ENCODE measurements at places on chromosomes 5 and 9. TPM values are rescaled to one million over a fixed set of nuclear protein-coding genes. Genes with fewer than 3 reads are reported as not detected.

GRCh38 chr9:137817236-137818200 is 60.1 kb upstream of the CACNA1B start:
- H3K36me3 ChIP-seq = no peaks in the 10 kb centered on the region
- no peak overlapping the region for H3K4me3 ChIP-seq
- no peaks in the 10 kb centered on the region for H3K4me1 ChIP-seq
- H3K27ac ChIP-seq = no peak overlapping the region

DNA sequence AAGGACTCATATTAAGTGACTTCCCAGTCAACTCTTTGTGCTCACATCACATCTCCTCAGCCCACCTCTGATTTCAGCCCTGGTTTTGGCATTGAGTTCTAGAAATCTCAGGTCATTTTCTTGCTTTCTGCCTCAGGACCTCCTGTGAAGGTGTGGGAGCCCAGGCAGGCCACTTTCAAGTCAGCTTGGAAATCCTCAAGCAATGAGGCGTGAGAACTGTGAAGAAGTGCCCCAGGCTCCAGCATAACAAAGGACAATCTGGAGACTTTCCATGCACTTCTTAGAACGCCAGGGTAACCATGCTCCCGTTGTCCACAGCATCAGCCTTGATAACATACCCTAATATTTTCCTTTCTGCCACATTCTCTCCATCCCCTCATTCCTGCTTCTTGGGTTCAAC is 131.2 kb upstream of the MAP3K1 start:
- no peak for DNase-seq
- no peak overlapping the region for H3K4me3 ChIP-seq
- no peaks in the 10 kb centered on the region for H3K36me3 ChIP-seq
- H3K27me3 ChIP-seq = no peaks in the 10 kb centered on the region
- H3K27ac ChIP-seq = no peak overlapping the region

GRCh38 chr5:149998281-149998680 is 2.2 kb downstream of the TIGD6 start:
- no peak overlapping the region for H3K4me3 ChIP-seq
- DNase-seq = no peak
- peaks cover 22% of the 10 kb centered on the region for H3K4me1 ChIP-seq

GRCh38 chr5:157038568-157039187 is 20.2 kb downstream of the HAVCR1 start:
- H3K4me1 ChIP-seq = peaks cover 11% of the 10 kb centered on the region
- H3K27me3 ChIP-seq = no peaks in the 10 kb centered on the region
- no peaks in the 10 kb centered on the region for H3K36me3 ChIP-seq
- no peak for DNase-seq

DNA sequence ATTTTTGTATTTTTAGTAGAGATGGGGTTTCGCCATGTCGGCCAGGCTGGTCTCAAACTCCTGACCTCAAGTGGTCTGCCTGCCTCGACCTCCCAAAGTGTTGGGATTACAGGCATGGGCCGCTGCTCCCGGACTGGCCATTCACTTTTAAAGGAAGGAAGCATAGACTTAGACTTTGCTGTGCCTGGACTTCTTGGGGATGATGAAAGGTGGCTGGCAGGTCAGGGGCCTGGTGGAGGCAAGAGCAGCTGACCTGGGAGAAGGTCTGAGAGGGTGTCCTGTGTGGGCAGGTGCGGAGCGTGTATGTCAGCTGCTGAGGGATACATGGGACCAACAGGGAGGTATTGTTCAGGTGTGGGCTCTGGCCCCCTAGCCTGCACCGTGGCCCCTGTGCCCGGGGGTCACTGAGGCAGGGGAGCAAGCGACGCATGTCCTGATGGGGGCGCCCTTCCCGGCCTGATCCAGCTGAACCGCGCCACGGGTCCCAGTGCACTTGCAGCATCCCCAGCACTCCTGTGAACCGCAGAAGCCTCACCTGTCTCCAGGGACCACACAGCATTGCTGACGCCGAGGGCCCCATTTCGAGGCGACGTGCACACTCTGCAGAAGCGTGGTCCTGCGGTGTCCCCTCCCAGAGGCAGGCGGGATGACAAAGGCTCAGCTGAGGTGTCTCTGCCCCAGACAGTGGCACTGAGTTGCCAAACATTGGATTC is 23.1 kb downstream of the NDUFS6 start:
- no peaks in the 10 kb centered on the region for H3K4me1 ChIP-seq
- H3K36me3 ChIP-seq = no peaks in the 10 kb centered on the region
- no peak overlapping the region for H3K27ac ChIP-seq
- no peaks in the 10 kb centered on the region for H3K27me3 ChIP-seq

Gene PRRC1
- total RNA-seq = 84.0 TPM

GRCh38 chr5:156963125-156963524 is at the start of gene TIMD4:
Gene TIMD4, minus strand, starts transcription at chr5:156963226. Its CDS starts 28 bp downstream, at chr5:156963198.
- H3K27me3 ChIP-seq = no peaks in the 10 kb centered on the region
- H3K4me1 ChIP-seq = no peaks in the 10 kb centered on the region
- H3K27ac ChIP-seq = no peak within 1 kb of the TSS
- no peaks in the 10 kb centered on the region for H3K36me3 ChIP-seq

Gene HAUS6
- total RNA-seq = 10.7 TPM

Gene NDUFS6
- total RNA-seq = 29.3 TPM

Gene PCSK1
- 0.36 TPM for total RNA-seq

- H3K27ac ChIP-seq = no peak overlapping the region
- H3K36me3 ChIP-seq = no peaks in the 10 kb centered on the region
- DNase-seq = no peak
- no peaks in the 10 kb centered on the region for H3K4me1 ChIP-seq
Observed at GRCh38 chr5:31268686-31269085, 75.2 kb downstream of the CDH6 start.

Gene HTR4
- total RNA-seq = 2.0 TPM

DNA sequence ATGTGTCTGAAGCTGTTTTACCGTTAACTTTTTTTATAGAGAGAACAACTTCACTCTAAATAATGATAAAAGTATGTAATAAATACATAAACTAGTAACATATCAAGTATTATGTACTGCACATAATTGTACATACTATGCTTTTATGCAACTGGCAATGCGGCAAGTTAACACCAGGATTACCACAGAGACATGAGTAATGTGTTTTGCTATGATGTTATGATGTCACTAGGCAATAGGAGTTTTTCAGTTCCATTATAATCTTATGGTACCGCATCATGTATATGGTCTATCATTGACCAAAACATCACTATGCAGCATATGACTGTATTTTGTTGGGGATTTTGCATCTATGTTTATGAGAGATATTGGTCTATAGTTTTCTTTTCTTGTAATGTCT is 326.4 kb upstream of the TARS1 start:
- H3K4me1 ChIP-seq = no peaks in the 10 kb centered on the region
- no peak overlapping the region for H3K27ac ChIP-seq
- H3K36me3 ChIP-seq = no peaks in the 10 kb centered on the region
- no peak overlapping the region for H3K4me3 ChIP-seq

DNA sequence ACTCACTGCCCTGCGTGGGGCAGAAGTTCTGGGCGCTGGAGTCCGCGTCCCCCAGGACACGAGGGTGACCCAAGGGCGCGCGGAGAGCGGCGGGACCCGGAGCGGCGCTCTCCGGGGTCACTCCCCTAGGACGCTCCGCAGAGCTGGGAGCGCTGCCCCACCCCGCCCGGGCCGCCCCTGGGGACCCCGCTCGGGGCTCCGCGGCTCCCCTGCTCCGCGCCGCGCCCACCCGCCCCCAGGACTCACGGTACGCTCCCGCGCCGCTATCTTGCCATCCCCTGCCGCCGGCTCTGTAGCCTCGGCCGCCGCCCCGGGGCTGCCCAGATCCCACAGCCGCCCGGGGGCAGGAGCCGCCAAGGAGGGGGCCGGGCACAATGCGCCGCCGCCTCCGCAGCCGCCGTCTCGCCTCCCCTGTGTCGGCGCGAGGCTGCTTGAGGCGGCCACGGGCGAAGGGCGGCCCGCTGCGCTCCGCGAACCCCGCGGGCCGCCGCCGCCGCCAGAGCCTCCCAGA is 303 bp downstream of the LIFR start:
- H3K4me1 ChIP-seq = peaks cover 14% of the 10 kb centered on the region
- peak overlapping the region; percentile 74 for H3K27ac ChIP-seq
- H3K4me3 ChIP-seq = peak overlapping the region; percentile 76
- no peak for DNase-seq

DNA sequence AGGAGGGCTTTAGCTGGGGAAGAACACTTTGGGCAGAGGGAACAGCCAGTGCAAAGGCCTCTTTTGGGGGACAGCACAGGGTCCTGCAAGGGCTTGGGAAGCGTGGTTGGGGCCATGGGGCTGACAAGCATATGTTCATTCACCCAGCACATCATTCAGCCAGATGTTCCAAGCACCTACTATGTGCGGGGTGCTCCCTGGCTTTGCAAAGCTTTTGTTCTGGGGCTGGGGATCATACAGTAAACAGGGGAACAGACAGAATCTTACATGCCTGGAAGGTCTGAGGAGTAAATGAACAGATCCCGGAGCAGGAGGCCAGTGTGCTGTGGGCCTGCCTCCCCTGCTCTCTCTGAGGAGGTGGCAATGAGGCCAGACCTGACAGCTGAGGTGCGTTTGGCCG is 16.7 kb downstream of the PSD2 start:
- H3K4me1 ChIP-seq = no peaks in the 10 kb centered on the region
- H3K27ac ChIP-seq = no peak overlapping the region

Gene MSANTD3
- total RNA-seq = 34.3 TPM

Gene C9orf43
- 0.53 TPM for total RNA-seq

Gene SPATA6L
- 2.5 TPM for total RNA-seq

- H3K4me3 ChIP-seq = no peak overlapping the region
- no peak for DNase-seq
- H3K27me3 ChIP-seq = no peaks in the 10 kb centered on the region
- peak overlapping the region; percentile 63 for H3K27ac ChIP-seq
- no peaks in the 10 kb centered on the region for H3K4me1 ChIP-seq
Observed at GRCh38 chr9:75039801-75040200, 11.7 kb upstream of the CARNMT1 start.

Gene TGFBI
- 401 TPM for total RNA-seq

Gene PTPDC1
- 7.2 TPM for total RNA-seq

DNA sequence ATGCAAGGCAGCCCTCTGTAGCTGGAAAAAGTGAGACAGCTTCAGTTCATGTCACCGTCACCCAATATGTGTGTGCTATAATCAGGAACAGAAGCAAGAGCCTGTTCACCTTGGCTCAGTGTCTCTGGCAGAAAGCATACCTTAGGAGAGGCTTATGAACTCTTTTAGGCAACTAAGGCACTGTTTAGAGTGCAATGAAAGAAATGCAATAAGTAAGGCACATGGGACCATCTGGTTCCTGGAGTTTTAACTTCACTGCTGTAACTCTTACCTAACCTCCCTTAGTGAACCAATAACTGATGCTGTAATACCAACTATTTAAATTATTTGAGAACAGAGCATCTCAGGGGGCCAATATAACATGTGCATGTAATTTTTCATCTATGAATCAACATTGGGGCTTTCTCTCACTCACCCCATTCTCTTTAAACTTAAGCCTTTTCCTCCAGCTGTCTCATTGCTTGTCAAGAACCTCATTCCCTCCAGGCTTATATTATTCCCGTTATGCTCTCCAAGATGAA is 32.4 kb downstream of the C9 start:
- H3K4me3 ChIP-seq = no peak overlapping the region
- no peaks in the 10 kb centered on the region for H3K4me1 ChIP-seq
- H3K36me3 ChIP-seq = no peaks in the 10 kb centered on the region
- no peak overlapping the region for H3K27ac ChIP-seq
- no peak for DNase-seq

DNA sequence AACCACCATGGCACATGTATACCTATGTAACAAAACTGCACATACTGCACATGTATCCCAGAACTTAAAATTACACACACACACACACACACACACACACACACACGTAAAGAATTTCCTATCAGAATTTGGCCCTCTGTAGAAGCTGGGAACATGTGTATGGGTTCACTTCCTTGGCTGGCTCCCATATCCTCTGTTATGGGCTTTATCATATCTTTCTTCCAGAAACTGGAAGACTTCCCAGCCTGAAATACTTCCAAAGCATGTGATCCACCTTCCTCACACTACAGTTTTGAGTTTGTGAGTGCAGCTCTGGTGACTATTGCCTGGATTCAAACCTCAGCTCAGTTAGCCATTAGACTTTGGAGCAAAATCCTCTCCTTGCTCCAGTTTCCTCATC is 78.6 kb upstream of the GDNF start:
- no peaks in the 10 kb centered on the region for H3K27me3 ChIP-seq
- H3K36me3 ChIP-seq = no peaks in the 10 kb centered on the region
- H3K27ac ChIP-seq = no peak overlapping the region
- no peak overlapping the region for H3K4me3 ChIP-seq
- peaks cover 3% of the 10 kb centered on the region for H3K4me1 ChIP-seq

DNA sequence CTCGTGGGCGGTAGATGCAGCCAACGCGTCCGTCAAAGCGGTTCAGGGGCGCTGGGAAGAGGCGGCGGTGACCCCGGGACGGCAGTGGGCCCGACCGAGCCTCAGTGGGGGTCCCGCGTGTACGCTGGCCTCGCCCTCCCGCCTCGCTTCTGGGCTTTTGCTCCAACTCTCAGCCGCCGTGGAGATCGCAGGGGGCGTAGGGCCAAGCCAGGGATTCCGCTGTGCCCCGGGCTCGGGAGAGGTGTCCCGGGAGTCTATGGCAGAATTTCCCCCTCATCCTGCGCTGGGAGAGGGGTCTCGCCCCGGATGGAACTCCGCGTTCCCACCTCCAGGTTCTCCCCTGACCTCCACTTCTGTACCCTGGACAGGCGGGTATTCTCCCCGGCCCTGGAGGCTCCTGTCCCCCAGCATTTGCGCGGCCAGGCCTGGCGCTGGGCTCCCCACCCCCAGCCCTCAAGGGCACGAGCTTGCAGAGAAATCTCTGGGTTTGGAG is 131.9 kb downstream of the MRPL36 start:
- peaks cover 32% of the 10 kb centered on the region for H3K27me3 ChIP-seq
- no peak overlapping the region for H3K27ac ChIP-seq
- no peaks in the 10 kb centered on the region for H3K36me3 ChIP-seq
- no peak overlapping the region for H3K4me3 ChIP-seq
- DNase-seq = no peak

- H3K36me3 ChIP-seq = no peaks in the 10 kb centered on the region
- H3K27me3 ChIP-seq = no peaks in the 10 kb centered on the region
- no peak overlapping the region for H3K4me3 ChIP-seq
- no peaks in the 10 kb centered on the region for H3K4me1 ChIP-seq
Observed at GRCh38 chr9:115765060-115765459, 388.5 kb upstream of the PAPPA start.

Gene SIT1
- total RNA-seq = not detected

DNA sequence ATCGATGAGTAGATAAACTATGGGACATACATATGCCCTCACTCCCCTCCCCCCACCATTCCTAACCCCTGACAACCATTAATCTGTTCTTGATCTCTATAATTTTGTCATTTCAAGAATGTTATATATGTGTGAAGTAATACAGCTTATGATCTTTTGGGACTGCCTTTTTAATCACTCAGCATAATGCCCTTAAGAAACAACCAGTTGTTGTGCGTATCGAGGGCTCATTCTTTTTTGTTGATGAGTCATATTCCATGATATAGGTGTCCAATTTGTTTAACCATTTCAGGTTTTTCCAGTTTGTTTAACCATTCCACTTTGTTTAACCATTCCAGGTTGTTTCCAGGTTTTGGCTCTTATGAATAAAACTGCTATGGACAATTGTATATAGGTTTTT is 75.6 kb downstream of the ARHGEF28 start:
- no peak overlapping the region for H3K4me3 ChIP-seq
- H3K27ac ChIP-seq = no peak overlapping the region
- H3K4me1 ChIP-seq = no peaks in the 10 kb centered on the region
- H3K27me3 ChIP-seq = peaks cover 5% of the 10 kb centered on the region
- DNase-seq = no peak
